ENCODE measurements at places on chromosomes 2 and 18.

GRCh38 chr2:59529726-59530125, 1023.7 kb downstream of the BCL11A start:
- no peak for ATAC-seq

GRCh38 chr2:188897096-188897495, 77.1 kb upstream of the COL3A1 start:
- no peak for ATAC-seq

GRCh38 chr2:42853549-42854206, 61.3 kb upstream of the HAAO start:
- ATAC-seq, result no peak

- no peak for ATAC-seq
Observed at GRCh38 chr2:127608061-127609030, 37.6 kb upstream of the GPR17 start.

GRCh38 chr2:233639860-233640259, 3.6 kb downstream of the UGT1A10 start:
- no peak for ATAC-seq
